ENCODE measurements at places on chromosomes 3 and 15. TPM values are rescaled to one million over a fixed set of nuclear protein-coding genes. Genes with fewer than 3 reads are reported as not detected.

GRCh38 chr3:194745422-194746184 is 59.9 kb downstream of the FAM43A start:
- no peaks in the 10 kb centered on the region for H3K36me3 ChIP-seq
- peaks cover 8% of the 10 kb centered on the region for H3K4me1 ChIP-seq
- DNase-seq, result no peak

DNA sequence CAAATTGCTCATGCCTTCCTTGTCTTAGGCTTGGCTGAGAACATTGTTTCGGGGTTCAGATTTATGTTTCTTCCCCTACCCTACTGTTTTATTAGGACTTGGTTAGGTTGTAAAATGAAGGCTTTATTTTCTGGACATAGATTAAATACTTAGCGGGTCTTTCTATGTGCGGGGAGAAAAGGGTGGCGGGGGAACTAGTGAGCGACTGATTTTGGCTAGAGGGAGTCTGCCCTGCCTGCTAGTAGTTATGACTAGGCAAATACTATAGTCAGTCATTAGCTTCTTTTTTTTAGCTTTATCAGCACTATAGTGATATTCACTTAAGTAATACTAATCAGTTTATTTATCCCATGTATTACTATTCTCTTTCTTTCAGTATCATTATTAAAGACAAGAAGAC is 3.6 kb downstream of the CADM2 start:
- peaks cover 36% of the 10 kb centered on the region for H3K27me3 ChIP-seq
- peaks cover 15% of the 10 kb centered on the region for H3K4me1 ChIP-seq

- H3K36me3 ChIP-seq, result peaks cover 96% of the 10 kb centered on the region
- no peak overlapping the region for H3K27ac ChIP-seq
Measured at GRCh38 chr3:143016321-143016972, 15.1 kb downstream of the U2SURP start.

GRCh38 chr15:70486451-70487386 is 276.6 kb downstream of the UACA start:
- H3K27ac ChIP-seq, result peak overlapping the region; percentile 58
- no peak overlapping the region for H3K4me3 ChIP-seq
- no peaks in the 10 kb centered on the region for H3K36me3 ChIP-seq
- H3K4me1 ChIP-seq, result peaks cover 30% of the 10 kb centered on the region
- H3K27me3 ChIP-seq, result no peaks in the 10 kb centered on the region

DNA sequence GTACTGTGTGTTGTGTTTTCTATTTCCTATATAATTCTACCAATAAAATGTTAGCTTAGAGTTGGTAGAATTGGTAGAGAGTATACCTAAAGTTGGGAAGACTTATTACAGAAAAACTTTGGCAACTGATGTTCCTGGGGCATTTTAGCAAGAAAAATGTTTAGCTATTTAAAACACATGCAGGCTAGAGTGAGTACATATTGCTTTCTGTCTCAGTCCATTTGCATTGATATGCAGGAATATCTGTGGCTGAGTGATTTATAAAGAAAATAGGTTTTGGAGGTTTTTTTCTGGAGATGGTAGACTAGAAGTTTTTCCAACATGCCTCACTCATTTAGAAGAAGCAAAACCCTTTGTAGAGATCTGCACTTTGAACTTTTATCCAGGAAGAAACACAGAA is 30.4 kb upstream of the OR5K1 start:
- H3K4me3 ChIP-seq, result no peak overlapping the region
- no peaks in the 10 kb centered on the region for H3K4me1 ChIP-seq
- H3K36me3 ChIP-seq, result no peaks in the 10 kb centered on the region
- H3K27me3 ChIP-seq, result no peaks in the 10 kb centered on the region
- no peak for DNase-seq

GRCh38 chr3:4693620-4694019 is 200.5 kb downstream of the ITPR1 start:
- H3K27me3 ChIP-seq, result no peaks in the 10 kb centered on the region
- peaks cover 6% of the 10 kb centered on the region for H3K4me1 ChIP-seq
- H3K27ac ChIP-seq, result no peak overlapping the region
- H3K36me3 ChIP-seq, result peaks cover 29% of the 10 kb centered on the region

GRCh38 chr3:27630885-27631284 is 91.2 kb downstream of the EOMES start:
- H3K27ac ChIP-seq, result no peak overlapping the region
- H3K4me1 ChIP-seq, result peaks cover 8% of the 10 kb centered on the region
- no peak overlapping the region for H3K4me3 ChIP-seq
- no peaks in the 10 kb centered on the region for H3K27me3 ChIP-seq
- no peak for DNase-seq

The SENP7 gene
- 18.2 TPM for total RNA-seq

DNA sequence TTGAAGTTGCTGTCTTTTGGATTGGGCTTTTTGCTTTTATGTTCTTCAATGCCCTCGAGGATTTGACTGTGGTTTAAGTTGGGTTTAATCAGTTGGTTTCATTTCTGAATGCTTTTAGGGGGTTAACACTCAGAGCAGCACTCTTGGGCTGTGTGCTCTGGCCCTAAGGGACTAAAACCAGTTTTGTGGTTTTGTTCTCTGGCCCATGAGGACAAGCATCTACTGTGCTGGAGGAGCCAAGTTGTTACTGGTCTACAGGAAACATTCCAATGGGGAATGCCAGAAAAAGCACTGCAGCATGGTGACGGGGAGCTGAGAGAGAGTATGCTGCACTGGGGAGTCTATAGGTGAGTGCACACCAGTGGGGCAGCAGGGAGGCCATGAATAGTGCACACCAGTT is 596.9 kb downstream of the ZBBX start:
- H3K36me3 ChIP-seq, result no peaks in the 10 kb centered on the region
- H3K27me3 ChIP-seq, result no peaks in the 10 kb centered on the region
- H3K4me1 ChIP-seq, result no peaks in the 10 kb centered on the region
- no peak overlapping the region for H3K4me3 ChIP-seq

The CHRM5 gene
- not detected for total RNA-seq

GRCh38 chr3:72127844-72128243 is 342.9 kb upstream of the PROK2 start:
- H3K4me1 ChIP-seq, result no peaks in the 10 kb centered on the region
- H3K27ac ChIP-seq, result no peak overlapping the region
- no peak overlapping the region for H3K4me3 ChIP-seq
- no peaks in the 10 kb centered on the region for H3K36me3 ChIP-seq
- DNase-seq, result no peak
- no peaks in the 10 kb centered on the region for H3K27me3 ChIP-seq

- H3K27me3 ChIP-seq, result no peaks in the 10 kb centered on the region
- no peak overlapping the region for H3K4me3 ChIP-seq
- H3K4me1 ChIP-seq, result no peaks in the 10 kb centered on the region
- no peak overlapping the region for H3K27ac ChIP-seq
Measured at GRCh38 chr15:83613714-83614113, 40.2 kb upstream of the ADAMTSL3 start.

The DPPA2 gene
- not detected for total RNA-seq

- no peaks in the 10 kb centered on the region for H3K4me1 ChIP-seq
- no peak for DNase-seq
- H3K27me3 ChIP-seq, result no peaks in the 10 kb centered on the region
- no peak overlapping the region for H3K27ac ChIP-seq
- no peak overlapping the region for H3K4me3 ChIP-seq
Measured at GRCh38 chr3:139357899-139358298, 14.1 kb downstream of the MRPS22 start.

The LEKR1 gene
- total RNA-seq, result 5.8 TPM

The THPO gene
- 0.24 TPM for total RNA-seq

- peaks cover 15% of the 10 kb centered on the region for H3K4me1 ChIP-seq
- H3K36me3 ChIP-seq, result no peaks in the 10 kb centered on the region
- DNase-seq, result no peak
- H3K27me3 ChIP-seq, result no peaks in the 10 kb centered on the region
- H3K4me3 ChIP-seq, result no peak overlapping the region
- H3K27ac ChIP-seq, result no peak overlapping the region
Measured at GRCh38 chr15:51368751-51369450, 27.4 kb downstream of the GLDN start.

The C3orf22 gene
- not detected for total RNA-seq

The TMIE gene
- 1.0 TPM for total RNA-seq

DNA sequence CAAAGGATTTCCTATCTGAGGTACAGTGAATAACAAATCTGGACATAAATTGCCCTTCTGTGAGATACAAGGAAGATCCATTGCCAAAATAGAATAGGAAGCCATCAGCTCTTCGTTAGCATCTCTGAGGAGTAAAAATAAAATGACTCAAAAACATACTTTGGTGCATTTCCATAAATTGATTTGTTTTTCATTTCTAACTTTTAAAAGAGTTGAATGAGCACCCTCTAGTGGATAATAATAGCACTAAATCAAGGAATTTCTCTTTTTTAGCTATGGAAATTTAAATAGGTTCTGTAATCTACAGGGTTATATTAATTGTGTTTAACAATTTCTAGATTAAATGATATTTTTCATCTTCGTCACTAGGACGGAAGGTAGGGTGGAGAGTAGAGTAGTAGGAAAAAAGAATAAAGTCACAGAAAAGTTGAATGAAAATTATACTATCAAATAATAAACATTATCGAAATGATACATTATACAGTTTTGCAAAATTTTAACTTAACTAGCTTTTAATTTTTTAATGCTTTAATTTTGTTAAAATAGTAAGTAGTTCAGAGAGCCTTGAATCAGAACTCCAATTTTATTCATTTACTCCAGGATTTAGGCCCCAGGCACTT is 6.4 kb downstream of the NSUN3 start:
- peaks cover 10% of the 10 kb centered on the region for H3K36me3 ChIP-seq
- H3K4me1 ChIP-seq, result peaks cover 16% of the 10 kb centered on the region
- DNase-seq, result no peak
- no peak overlapping the region for H3K27ac ChIP-seq
- no peak overlapping the region for H3K4me3 ChIP-seq

- no peak overlapping the region for H3K4me3 ChIP-seq
- H3K27me3 ChIP-seq, result no peaks in the 10 kb centered on the region
- H3K36me3 ChIP-seq, result no peaks in the 10 kb centered on the region
- H3K27ac ChIP-seq, result peak overlapping the region; percentile 13
- H3K4me1 ChIP-seq, result peaks cover 25% of the 10 kb centered on the region
Measured at GRCh38 chr15:100694381-100695021, 92.1 kb downstream of the ASB7 start.

DNA sequence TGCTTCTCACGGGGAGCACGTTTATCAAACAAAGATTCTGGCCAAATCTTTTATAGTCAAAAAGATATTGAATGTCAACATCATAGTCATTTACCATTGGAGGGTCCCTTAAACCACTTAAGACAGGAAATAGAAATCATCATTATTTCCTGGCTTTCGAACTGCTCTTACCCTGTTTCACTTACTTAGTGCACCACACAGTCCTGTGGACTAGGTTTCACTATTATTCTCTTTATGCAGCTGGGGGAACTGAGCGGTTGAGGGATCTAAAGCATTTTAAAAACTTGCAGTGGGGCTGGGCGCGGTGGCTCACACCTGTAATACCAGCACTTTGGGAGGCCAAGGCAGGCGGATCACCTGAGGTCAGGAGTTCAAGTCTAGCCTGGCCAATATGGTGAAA is 13.7 kb upstream of the TPRG1 start:
- H3K4me3 ChIP-seq, result no peak overlapping the region
- H3K27me3 ChIP-seq, result no peaks in the 10 kb centered on the region
- DNase-seq, result no peak
- no peak overlapping the region for H3K27ac ChIP-seq

- no peak overlapping the region for H3K27ac ChIP-seq
- H3K4me1 ChIP-seq, result no peaks in the 10 kb centered on the region
Measured at GRCh38 chr3:36166477-36166876, 213.8 kb upstream of the STAC start.

The ROBO2 gene
- total RNA-seq, result 11.8 TPM

DNA sequence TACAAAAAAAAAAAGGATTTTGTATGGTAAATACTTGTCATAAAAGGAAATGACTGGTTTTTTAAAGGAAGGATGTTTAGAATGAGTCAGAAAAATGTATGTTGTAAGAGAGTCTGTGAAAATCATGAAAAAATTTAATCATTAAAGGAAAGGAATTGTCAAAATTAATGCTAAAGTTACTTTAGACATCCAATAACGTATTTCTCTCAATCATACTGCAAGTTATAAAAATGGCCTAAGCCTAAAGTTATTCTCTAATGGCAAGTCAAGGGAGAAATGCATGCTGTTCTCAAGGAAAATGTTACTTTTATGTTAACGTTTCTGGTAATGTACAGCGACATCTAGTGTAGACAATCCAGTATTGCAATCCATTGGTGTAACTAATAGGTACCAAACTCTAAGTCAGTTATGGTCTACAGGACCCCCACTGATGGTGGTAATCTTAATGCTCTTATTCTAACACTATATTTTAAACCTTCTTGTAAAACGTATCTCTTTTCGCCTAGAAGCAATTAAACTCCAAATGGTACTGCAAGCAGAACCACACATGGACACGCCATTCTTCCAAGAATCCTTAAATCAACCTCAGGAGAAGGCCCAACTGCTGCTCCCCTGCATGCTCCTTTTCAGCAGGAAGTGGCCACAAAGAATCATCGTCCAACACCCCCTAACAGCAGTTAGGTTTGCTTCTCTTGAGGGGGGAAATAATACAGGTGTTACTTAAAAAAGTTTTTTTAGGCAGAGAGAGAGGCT is 35.2 kb downstream of the NCEH1 start:
- no peak overlapping the region for H3K4me3 ChIP-seq
- peaks cover 28% of the 10 kb centered on the region for H3K4me1 ChIP-seq
- no peaks in the 10 kb centered on the region for H3K27me3 ChIP-seq
- H3K27ac ChIP-seq, result no peak overlapping the region
- DNase-seq, result no peak
- H3K36me3 ChIP-seq, result no peaks in the 10 kb centered on the region

The IL17RE gene
- 21.5 TPM for total RNA-seq

The SH2D7 gene
- not detected for total RNA-seq

DNA sequence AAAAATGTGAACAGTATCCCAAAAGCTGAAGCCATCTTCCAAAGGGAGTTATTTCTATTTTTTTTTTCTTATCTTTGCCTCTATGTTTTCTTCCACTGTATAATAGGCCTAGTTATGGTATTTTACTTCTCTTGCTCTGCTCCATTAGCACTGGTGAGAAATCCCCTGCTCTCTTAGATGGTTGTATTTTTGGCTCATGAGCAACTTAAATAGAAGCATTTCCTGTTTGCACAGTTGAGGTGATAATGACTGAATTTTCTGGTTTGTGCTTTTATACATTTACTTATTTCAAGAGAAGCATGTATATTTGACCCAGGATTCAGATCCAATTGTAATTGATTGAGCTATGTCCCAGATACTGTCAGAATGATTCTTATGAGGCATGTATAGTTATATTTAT is 61.6 kb upstream of the CD200R1L start:
- no peak overlapping the region for H3K27ac ChIP-seq
- no peak for DNase-seq
- no peaks in the 10 kb centered on the region for H3K4me1 ChIP-seq
- no peaks in the 10 kb centered on the region for H3K27me3 ChIP-seq

- no peak overlapping the region for H3K4me3 ChIP-seq
- no peak for DNase-seq
- H3K27ac ChIP-seq, result no peak overlapping the region
- H3K4me1 ChIP-seq, result no peaks in the 10 kb centered on the region
Measured at GRCh38 chr3:44802011-44802410, 40.4 kb downstream of the KIF15 start.

DNA sequence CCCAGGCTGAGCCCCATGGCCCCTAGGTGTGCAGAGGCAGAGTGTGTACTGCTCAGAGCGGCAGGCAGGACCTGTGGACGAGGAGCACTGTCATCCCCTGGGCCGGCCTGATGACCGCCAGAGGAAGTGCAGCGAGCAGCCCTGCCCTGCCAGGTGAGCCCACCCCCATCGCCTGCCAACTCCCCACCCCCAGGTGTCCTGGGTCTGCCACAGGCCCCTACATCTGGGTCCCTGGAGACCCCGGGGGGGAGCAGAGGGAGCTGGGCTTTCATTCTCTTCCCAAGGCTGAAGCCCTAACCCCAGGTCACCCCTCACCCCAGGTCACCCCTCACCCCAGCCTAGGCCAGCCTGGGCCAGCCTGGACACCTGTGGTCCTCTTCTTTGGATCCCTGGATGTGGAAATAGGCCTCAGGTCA is 93.1 kb downstream of the TBC1D2B start:
- no peaks in the 10 kb centered on the region for H3K36me3 ChIP-seq
- no peak overlapping the region for H3K27ac ChIP-seq
- H3K4me3 ChIP-seq, result no peak overlapping the region
- H3K27me3 ChIP-seq, result no peaks in the 10 kb centered on the region

Measured in lower lobe of right lung (tissue), 2 donors.